MV-4-11 (cell line): ENCODE measurements at places on chromosomes 3 and 15.

- no peak for DNase-seq
These were observed 7.9 kb downstream of the VGLL4 start for GRCh38 chr3:11635680-11636393.

DNA sequence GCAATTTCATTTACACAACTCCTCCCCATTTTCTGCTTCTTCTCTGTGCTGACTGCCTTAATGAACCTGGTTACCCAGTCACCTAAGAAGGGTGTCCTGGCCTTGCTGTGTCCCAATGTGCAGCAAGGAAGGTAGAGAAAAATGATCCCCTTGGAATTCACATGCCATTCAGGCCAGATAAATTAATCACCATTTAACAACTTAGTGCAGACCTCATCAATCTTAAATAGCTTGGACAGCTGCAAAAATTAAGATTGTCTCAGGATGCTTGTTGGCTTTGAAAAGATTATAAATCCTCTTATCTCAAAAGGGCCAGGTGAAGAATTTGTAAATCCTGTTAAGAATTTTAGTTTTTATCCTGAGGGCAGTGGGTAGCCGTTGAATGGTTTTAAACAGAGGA is 9.7 kb upstream of the CDV3 start:
- DNase-seq: no peak

GRCh38 chr15:80785335-80785734 is 6.2 kb downstream of the CEMIP start:
- DNase-seq: no peak

DNA sequence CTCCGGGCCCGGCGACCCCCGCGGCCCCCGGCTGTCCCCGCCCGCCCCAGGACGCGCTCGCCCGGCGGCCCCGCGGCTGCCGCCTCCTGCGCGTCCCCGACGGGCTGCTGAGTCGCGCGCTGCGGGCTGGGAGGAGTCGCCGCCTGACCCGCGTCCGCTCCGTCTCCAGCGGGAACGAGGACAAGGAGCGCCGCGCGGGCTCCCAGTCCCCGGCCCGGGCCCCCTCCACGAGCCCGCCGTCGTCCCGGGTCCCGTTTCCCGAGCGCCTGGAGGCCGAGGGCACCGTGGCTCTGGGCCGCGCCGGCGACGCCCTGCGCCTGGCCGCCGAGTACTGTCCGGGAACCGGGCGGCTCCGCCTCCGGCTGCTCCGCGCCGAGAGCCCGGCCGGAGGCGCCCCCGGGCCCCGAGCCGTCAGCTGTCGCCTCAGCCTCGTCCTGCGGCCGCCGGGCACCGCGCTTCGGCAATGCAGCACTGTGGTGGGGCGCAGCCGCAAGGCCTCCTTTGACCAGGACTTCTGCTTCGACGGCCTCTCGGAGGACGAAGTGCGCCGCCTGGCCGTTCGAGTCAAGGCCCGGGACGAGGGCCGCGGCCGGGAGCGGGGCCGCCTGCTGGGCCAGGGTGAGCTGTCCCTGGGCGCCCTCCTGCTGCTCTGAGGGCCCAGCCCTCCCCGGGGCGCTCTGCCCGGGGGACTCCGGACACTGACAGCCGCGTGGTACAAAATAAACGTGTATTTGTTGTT is 1.5 kb downstream of the C2CD4A start:
- no peak for DNase-seq

GRCh38 chr3:67006460-67006859 is 8.4 kb downstream of the KBTBD8 start:
- no peak for DNase-seq

- peak; percentile 71 for DNase-seq
These were observed 32.7 kb downstream of the SMAD3 start for GRCh38 chr15:67097930-67098740.

GRCh38 chr3:4978966-4979427 is 240 bp upstream of the BHLHE40 start:
- peak; percentile 83 for DNase-seq

DNA sequence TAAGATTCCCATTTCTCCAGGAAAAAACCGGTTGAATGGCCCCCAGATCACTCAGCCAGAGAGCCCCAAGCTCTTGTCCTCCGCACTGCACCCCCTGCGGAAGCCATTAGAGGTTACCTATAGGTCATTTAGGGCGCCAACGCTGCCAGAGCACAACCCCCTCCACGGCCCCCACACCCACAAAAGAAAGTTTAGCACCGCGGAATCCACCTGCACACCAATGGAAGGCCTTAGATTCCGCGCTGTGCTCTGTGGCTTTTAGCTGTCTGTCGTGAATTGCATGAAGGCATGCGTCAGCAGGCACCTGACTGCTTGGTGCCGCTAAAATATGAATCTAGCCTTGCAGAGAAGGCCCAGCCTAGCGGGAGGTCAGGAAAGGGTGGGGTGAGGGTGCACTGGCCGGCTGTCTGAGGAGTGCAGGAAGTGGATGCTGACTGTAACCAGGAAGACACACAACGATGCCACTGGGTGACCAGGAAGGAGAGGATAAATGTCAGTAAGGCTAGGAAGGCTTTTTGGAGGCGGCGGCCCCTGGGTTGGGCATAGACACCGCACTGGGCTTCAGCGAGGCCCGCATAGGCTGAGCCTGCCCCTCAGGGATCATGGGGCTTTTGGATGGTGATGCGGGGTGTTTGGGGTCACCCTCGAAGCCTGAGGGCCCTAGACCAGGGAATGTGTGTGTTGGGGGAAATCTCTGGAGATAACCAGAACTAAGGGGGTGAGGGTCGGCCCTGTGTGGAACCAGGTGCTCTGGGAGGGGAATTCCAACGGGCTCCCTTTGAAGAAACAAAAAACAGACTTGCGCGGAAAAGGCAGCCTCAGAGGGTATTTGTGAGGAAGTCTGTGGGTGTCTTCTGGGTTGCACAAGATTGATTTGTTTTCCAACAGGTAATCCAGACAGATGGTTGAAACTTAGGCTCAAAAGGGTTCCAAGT is 976 bp upstream of the NUP210 start:
- peak; percentile 94 for DNase-seq

DNA sequence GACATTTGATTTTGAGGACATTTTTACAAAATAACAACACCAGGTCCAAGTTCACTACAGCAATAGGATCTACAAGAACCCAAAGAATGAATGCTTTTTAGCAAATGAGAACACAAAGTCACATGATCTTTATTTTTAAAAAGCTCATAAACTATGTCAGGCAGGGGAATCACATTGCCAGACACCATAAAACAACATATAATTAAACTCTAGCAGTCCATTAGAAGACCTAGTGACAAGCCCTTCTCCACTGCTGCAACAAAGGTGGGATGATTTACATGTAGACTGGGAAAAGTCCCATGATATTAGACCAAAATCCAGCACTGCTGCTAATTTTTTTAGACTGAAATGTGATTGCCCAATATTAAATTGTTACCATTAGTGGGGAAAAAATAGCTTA is 92.6 kb downstream of the FHIT start:
- no peak for DNase-seq

- no peak for DNase-seq
These were observed 8.2 kb upstream of the NMD3 start for GRCh38 chr3:161212906-161213305.

DNA sequence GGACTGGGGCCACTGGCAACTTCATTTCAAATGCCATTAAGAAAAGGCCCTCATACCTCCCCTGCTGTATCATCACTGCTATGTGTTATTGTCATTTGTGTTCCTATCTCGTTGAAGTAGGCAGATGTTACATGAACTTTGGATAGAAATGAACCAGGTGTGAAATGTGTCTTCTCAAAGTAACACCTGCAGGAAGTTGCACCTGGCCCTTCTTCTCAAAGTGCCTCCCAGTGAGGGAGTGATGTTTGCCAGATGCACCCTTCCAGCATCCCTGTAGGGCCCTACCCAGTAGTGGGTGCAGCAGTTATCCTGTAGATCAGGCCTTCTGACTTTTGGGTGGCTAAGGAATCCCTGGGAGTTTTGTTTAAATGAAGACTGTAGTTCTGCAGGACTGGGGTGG is 197.7 kb upstream of the CTNNB1 start:
- no peak for DNase-seq

DNA sequence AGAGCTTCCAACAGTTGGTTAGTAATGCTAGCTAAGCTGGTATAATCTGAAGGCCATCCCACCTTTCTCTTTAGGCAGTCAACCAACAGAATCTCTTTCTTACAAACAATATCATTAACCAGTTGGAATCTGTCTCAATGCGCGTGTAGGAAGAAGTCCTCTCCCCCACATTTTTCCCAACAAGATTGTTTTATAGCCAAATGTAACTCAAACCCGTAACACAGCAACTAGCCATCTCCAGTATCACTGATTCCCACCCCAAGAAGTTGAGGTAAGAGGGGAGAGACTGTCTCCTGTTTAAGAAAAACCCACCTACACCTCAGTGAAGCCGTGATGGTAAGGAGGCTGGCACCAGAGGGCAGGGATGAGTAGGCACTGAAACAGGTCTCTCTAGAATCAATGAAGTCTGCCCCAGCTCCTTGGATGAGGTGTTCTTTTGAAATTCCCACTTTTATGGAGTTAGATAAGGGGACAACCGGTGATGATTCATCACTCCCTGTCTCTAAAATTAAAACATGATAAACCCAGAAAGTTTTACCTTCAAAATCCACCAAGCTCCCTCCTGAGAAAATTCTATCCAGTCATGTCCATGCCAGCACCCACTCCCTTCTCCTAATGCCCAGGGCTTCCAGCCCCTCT is 30.9 kb downstream of the CDC25A start:
- DNase-seq: no peak

GRCh38 chr3:45693941-45694521 is 4.8 kb downstream of the SACM1L start:
- DNase-seq: no peak

- DNase-seq: peak; percentile 21
These were observed 227.6 kb upstream of the POU1F1 start for GRCh38 chr3:87503900-87504498.

DNA sequence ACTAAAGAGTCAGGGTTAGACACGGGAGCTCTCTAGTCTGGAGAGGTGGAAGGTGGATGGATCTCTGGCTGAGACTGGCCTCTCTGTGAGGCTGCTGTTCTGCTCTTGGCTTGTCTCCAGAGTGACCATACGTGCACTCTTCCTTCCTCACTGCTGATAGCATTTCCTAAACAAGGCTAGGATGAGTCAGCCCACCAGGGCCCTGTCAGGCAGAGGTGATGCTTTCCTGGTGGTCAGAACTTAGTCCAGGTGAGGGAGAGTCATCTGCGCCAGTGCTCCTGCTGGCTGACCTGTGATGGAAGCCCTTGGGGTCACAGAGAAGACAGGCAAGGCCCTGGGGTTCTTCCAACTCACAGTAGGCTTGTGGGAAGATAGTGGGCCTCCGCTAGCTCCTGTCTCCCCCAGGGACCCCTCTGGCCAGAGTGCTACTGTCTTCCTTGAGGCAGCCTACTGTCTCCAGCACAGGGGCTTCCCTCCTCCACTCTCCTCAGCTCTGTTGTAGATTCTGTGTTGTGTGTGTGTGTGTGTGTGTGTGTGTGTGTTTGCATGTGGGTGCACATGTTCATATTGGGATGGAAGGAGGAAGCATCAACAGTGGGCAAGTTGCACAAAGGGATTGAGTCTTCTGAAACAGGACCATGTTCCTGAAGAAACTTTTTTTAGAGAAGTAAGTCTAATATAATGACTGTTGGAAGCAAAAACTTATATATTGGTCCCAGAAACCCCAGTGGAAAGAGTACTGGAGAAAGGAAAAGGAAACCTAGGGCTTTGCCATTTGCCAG is 16.5 kb downstream of the ALPK3 start:
- DNase-seq: peak; percentile 57

DNA sequence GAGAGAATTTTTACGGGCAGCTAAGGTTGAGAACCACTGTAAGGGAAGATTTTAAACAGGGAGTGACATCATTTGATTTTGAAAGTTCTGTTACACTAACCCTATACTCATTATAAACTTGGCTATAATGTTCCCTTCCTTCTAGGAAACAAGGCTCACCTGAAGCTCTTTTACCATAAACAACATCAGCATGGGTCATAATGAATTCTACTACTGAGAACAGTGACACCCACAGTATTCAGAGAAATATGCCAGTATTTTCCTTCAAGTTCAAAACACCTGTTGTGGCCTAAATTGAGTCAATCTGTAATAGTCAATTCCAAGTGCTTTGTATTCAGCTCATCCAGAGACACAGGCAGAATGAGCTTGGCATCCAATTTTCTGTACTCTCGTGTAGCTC is 175.3 kb upstream of the STT3B start:
- no peak for DNase-seq

DNA sequence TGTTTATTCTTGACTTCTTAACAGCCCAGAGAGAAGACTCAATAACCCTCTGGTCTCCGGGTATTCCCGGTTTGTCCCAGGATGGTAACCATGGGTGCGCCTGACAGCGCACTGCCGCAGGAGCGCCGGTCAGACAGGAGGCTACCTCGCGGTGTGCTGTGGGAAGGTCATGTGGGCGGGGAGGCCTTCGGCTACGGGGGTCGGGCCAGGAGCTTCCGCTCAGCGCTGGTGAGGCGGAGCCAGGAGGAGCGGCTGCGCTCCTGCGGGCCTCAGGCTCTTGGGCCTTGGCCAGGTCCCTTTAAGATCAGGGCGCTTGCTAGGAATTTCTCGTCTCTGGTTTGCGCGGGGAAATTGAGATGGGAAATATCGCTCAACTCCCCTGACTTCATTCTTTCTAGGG is 182.3 kb upstream of the NDN start:
- DNase-seq: no peak

DNA sequence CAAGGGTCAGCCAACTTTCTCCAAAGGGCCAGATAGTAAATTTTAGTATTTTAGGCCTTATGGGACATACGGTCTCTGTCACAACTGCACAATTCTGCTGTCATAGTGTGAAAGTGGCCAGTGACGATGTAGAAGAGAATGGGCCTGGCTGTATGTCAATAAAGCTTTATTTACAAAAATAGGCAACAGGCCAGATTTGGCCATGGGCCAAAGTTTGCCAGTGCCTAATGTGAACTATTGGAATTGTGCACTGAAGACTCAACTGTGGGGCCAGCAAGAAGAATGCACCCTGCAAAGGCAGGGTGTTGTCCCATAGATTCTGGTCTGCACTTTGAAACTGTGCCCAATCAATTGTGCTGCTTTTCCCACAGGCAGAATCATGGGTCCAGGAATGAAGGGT is 69.4 kb upstream of the PRR23E start:
- no peak for DNase-seq

DNA sequence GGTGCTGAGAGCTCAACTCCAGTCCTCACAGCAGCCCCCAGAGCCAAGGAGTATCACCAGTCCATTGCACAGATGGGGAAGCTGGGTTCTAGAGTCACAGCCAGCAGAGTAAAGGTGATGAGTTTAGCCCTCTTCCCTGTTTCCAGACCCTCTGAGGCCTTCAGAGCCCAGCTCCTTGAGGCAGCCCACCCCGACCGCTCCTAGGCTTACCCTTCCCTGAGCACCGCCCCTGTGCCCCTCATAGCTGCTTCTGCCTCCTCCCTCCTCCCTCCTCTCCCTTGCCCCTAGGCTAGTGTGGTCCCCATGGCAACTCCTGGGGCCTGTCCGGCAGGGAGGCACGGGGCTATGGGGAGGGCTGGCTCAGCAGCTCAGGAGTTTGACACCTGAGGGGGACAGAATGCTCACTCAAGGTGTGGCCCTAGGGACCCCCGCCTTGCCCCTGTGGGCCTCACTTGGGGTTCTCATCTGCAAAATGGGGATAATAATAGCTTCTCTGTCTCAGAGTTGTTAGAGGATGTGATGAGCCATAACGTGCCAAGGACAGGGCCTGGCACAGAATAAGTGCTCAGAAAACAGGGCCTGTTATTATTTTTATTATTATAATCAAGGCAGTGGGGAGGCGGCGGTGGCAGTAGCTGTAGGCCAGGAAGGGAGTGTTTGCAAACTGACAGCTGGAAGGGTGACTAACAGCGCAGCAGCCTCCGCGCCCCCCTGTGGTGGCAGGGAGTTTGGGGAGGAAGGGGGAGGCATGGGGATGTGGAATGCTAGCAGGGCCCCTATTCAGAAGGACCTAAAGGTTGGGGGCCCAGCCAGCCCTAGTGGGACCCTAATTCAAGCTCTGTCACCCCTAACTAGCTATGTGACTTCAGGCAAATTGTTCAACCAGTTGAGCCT is 11.5 kb downstream of the CSK start:
- peak; percentile 34 for DNase-seq
